ENCODE measurements at places on chromosomes 7 and 10. TPM values are rescaled to one million over a fixed set of nuclear protein-coding genes. Genes with fewer than 3 reads are reported as not detected.

Gene TAS2R39
- not detected for total RNA-seq

DNA sequence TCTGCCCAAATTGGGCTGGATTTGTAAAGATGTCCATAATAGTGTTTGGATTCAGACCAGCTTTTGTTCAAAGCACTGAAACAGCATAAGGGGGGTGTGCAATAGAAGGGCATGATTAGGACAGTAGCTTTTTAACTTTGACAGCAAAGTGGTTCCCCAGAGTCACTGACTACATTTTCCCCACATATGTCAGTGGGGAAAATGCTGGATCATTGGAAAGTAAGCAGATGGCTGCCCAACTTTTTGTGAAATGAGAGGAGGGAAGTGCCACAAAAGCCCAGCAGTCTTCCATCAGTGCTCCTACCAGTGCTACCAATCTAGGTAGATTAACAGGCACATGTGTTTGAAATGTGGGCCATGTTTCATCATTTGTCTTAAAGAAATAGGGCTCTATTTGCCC is 162.8 kb downstream of the FZD1 start:
- DNase-seq, result no peak
- no peak overlapping the region for H3K4me3 ChIP-seq

DNA sequence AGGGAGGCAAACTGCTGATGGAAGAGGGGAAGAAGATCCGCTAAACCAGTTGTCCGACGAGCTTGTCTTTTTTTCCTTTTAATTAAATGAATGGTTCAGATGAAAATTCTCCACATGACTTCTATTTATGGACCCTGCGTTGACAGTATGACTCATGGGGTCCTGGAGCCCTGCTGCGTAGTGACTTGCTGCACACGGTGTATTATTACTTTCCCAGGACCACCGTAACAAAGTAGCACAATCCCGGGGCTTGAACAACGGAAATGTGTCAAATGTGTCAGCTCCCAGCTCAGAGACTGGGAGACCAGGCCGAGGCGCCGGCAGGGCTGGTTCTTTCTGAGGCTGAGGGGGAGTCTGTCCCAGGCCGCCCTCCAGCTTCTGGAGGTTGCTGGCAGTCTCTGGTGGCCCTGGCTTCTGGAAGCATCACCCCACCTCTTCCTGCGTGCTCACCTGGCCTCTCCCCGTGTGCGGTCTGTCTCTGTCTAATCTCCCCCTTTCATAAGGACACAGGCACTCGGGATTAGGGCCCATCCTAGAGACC is 33.8 kb upstream of the MNX1 start:
- no peak for DNase-seq
- H3K4me1 ChIP-seq, result no peaks in the 10 kb centered on the region
- H3K36me3 ChIP-seq, result no peaks in the 10 kb centered on the region
- no peak overlapping the region for H3K4me3 ChIP-seq
- no peak overlapping the region for H3K27ac ChIP-seq

DNA sequence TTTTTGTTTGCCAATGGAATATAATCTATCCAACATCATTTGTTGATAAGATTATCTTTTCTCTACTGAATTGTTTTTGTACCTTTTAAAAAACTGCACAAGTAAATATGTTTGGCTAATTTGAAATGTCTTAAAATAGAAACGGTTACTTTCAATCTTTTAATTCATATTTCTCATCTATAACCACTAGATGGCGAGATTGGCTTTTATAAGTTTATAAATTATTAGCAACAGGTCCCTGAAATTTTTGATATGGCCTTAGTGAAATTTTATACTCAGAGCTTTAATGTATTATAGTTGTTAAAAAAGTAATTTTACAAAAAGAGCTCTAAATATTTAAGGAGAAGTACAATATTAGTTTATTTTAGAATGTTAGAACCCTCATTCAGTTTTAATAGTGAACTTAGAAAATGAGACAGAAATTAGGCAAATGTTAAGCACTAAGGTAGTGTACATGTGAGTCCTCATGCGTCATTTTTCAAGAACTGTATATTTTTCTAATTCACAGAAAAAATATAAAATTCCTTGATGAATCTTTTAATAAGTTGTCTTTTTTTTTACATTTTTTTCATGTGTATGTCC is 592.5 kb downstream of the ARL4A start:
- H3K27me3 ChIP-seq, result no peaks in the 10 kb centered on the region
- no peak for DNase-seq
- H3K4me3 ChIP-seq, result no peak overlapping the region
- no peak overlapping the region for H3K27ac ChIP-seq
- H3K36me3 ChIP-seq, result no peaks in the 10 kb centered on the region
- H3K4me1 ChIP-seq, result no peaks in the 10 kb centered on the region
